ENCODE measurements at places on chromosomes 6 and 20.

DNA sequence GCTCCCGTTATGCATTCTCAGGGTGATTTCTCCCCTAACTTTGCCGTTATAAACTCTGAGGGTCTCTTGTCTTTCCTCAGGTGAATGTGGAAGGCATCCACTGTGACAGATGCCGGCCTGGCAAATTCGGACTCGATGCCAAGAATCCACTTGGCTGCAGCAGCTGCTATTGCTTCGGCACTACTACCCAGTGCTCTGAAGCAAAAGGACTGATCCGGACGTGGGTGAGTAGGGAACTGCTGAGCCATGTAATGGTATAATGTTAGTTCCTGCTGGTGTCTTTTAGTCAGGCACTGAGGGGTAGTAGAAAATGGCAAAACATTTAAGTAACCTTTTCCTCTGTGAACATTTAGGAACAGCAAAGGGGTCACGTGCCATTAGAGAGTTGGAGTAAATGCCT lies 395.4 kb downstream of the ARHGAP18 start:
- no peak for DNase-seq

- no peak for DNase-seq
These were observed 192.2 kb upstream of the SYNDIG1 start for GRCh38 chr20:24277196-24277595.

DNA sequence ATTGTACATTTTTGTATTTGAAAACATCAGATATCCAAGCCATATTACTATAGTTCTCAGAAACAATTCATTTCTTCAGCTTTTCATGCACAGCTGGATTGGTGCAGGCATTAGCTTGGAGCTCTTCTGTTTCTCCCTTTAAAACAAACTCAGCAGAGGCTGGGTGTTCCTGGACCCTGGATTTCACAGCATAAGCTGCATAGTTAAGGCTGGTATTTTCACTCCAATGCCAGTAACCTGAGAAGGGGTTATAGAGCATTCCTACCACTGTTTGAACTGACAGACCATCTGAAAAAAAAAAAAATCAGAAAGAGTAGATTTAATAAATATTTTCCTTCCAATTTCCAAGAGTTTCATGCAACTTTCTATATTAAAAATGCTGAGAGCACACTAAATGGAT lies 20.1 kb upstream of the FAXC start:
- no peak for DNase-seq

DNA sequence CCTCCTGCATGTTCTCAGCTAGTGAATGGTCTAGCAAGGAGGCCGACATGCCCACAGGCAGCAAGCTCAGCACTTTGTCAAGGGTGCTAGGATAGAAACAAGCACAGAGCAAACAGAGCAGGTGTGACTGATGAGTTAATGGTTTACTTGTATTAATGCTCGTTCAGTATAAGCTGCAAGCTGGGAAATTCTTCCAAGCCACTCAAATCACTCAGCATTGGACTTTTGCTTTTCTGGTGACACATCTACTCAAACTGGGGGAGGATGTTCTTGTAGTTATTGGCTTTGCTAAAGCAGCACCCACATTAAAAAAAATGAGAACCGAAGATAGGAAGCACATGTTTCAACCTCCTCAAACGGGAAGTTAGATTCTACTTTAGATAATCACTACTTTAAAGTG lies 43.1 kb upstream of the NEDD9 start:
- DNase-seq, result peak; percentile 42

DNA sequence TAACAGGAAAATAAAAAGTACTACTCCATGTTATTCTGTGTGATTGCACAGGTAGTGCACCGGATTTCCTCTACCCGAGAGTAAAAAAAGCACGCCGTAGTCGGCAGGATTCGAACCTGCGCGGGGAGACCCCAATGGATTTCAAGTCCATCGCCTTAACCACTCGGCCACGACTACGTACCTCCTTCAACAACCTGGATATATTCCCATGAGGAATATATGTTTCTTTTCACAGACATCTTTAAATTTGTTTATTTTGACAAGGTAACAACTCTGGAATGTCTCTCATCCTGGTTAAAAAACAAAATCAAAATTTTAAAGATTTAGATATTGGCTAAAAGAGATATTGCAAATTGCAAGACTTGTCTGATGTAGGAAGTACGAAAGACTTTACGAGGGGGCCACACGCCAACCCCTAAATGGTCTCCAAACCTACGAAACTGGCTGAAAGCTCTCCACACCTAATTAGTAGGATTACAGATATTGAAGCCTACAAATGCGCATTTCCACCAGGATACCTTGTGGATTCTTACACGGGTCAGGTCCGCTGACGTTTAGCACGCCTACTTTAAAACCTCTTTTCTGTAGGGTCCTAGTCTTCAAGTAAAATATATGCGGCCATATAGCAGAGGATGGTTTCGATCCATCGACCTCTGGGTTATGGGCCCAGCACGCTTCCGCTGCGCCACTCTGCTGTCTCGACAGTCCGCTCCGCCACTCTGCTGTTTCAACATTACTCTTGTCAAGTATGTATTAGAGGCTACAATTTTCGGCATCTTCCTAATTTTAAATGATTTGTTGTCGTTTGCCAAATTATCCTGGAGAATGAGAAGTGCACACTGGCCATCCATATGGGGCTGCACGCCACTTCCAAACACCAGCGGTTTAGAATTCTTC lies 52.2 kb upstream of the BTN3A2 start:
- peak; percentile 83 for DNase-seq
